Substantia nigra (tissue), 51 donors: ENCODE measurements at places on chromosomes 6 and 20.

DNA sequence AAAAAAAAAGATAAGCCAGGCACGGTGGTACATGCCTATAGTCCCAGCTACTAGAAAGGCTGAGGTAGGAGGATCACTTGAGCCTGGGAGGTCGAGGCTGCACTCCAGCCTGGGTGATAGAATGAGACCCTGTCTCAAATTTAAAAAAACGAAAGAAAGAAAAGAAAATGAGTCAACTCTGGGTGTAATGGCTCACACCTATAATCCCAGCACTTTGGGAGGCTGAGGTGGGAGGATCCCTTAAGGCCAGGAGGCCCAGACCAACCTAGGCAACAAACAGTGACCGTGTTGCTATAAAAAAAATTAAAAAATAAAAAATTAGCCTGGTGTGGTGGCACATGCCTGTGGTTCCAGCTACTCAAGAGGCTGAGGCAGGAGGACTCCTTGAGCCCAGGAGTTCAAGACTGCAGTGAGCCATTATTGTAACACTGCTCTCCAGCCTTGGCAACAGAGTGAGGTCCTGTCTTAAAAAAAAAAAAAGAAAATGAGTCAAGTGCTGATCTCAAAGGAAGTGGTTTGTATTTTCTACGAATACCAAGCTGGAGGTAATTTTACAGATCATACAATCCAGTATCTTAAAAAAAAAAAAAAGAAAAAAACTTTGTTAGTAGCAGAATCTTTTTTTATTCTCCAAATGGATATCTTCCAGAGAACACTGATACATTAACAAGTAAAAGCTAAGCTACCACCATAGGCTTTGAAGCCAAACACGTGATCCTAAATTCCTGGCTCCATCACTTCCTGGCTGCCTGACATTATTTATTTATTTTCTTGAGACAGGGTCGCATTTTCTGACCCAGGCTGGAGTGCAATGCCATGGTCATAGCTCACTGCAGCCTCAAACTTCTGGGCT lies 5.7 kb downstream of the COMMD7 start:
- DNase-seq = no peak

- no peak for DNase-seq
Measured at GRCh38 chr6:67190733-67191132, 1444.3 kb upstream of the ADGRB3 start.

- no peak for DNase-seq
Measured at GRCh38 chr6:1619098-1619672, 9.5 kb downstream of the FOXC1 start.

GRCh38 chr6:90044833-90045381 lies 150.6 kb downstream of the GJA10 start:
- no peak for DNase-seq

GRCh38 chr6:168964138-168964835 lies 289.4 kb downstream of the THBS2 start:
- no peak for DNase-seq

DNA sequence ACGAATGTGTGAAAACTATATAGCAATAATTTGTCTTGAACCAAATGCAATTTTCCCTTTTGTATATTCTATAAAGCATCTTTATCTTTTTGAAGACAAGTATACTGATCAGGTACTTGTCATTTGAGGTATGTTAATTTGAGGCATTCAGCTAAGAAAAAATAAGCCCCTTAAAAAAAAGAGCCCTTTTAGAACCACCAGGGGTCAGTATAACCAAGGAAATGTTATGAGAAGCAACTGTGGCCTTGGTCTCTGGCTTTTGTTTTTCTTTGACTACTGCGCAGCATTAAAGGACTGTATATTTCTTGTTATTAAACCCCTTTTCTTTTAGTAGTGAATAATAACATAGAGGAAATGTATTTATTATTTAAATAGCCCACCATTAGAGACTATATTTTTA lies 43.1 kb downstream of the CD109 start:
- no peak for DNase-seq

DNA sequence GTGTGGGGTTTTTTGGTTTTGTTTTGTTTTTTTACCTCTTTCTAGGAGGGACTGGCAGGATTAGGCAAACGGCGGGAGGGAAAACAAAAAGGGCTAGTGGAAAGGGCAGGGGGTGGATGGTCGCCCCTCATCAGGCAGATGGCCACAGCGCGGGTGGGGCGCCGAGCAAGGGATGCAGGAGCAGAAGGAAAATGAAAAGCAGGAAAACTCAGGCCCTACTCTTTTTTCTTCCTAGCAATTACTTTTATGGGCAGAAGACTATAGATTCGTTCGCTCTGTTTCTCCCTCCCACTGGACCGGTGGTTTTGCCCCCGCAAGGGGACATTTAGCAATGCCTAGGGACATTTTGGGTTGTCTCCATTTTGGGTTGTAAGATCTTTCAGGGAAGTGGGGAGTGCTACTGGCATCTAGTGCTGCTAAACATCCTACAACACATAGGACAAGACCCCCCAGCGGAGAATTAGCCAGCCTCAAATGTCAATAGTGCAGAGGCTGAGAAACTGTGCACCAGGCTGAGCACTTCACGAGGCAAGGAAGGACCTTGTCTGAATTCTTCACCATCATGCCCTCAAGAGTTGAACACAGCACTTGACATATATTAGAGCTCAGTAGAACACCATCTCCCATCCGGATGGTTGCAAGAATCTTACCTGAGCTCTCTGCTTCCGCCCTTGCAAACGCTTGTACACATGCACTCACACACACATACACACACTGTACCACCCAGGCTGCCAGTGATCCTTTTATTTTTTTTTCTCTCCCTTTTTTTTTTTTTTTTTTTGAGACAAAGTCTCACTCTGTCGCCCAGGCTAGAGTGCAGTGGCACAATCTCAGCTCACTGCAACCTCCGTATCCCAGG lies 4.8 kb upstream of the ZMYND8 start:
- no peak for DNase-seq

DNA sequence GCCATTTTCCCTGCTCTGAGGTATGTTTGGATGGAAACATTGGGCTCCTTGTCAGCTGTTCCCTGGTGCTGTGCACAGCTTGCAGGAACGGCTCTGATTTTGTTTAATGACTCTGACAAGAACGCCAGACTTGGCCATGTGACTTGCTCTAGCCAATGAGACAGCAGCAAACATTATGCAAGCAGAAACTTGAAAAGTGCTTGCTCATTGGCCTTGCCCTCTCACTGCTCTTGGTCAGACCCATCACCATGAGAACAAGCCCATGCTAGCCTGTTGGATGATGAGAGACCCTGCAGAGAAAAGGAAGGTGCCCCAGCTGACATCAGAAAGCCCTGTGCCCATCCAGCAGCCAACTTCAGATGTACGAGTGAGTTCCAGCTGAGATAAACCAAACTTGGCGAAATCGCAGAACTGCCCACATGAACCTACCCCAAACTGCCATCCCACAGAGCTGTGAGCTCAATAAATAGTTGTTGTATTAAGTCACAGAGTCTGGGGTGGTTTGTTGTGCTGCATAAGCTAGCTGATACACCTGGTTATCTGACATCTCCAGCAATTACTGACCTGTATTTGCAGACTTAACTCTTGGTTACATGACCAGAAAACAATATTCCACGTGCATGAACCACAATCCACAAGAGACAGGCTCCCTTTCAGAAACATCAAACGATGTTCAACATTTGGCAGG lies 96.9 kb downstream of the JPH2 start:
- no peak for DNase-seq

GRCh38 chr20:50674138-50674825 lies 17.1 kb downstream of the RIPOR3 start:
- no peak for DNase-seq

GRCh38 chr6:98944598-98945081 lies 3.1 kb downstream of the FBXL4 start:
- DNase-seq = no peak
